Left ventricle myocardium inferior (tissue), 1 donor: ENCODE measurements at places on chromosomes 16 and 17. TPM values are rescaled to one million over a fixed set of nuclear protein-coding genes. Genes with fewer than 3 reads are reported as not detected.

The MRPL10 gene
- 60.5 TPM for total RNA-seq

The KRTAP9-8 gene
- total RNA-seq = not detected

The ABCA10 gene
- 4.2 TPM for total RNA-seq

- H3K27ac ChIP-seq = no peak overlapping the region
- H3K4me1 ChIP-seq = peaks cover 39% of the 10 kb centered on the region
- H3K27me3 ChIP-seq = no peaks in the 10 kb centered on the region
- no peaks in the 10 kb centered on the region for H3K36me3 ChIP-seq
- no peak overlapping the region for H3K4me3 ChIP-seq
- DNase-seq = no peak
These were observed 9.7 kb downstream of the RMI2 start for GRCh38 chr16:11354733-11355574.

- no peaks in the 10 kb centered on the region for H3K27me3 ChIP-seq
- H3K27ac ChIP-seq = no peak overlapping the region
- H3K36me3 ChIP-seq = no peaks in the 10 kb centered on the region
- H3K4me1 ChIP-seq = peaks cover 12% of the 10 kb centered on the region
- DNase-seq = no peak
- no peak overlapping the region for H3K4me3 ChIP-seq
These were observed 1275.1 kb upstream of the CDH8 start for GRCh38 chr16:63311313-63311712.

The TBC1D3K gene
- not detected for total RNA-seq

- no peak overlapping the region for H3K27ac ChIP-seq
- H3K27me3 ChIP-seq = no peaks in the 10 kb centered on the region
- H3K4me1 ChIP-seq = no peaks in the 10 kb centered on the region
- no peak overlapping the region for H3K4me3 ChIP-seq
- H3K36me3 ChIP-seq = no peaks in the 10 kb centered on the region
- no peak for DNase-seq
These were observed 262.3 kb downstream of the STX8 start for GRCh38 chr17:9313346-9313745.

The CACNG1 gene
- total RNA-seq = not detected

DNA sequence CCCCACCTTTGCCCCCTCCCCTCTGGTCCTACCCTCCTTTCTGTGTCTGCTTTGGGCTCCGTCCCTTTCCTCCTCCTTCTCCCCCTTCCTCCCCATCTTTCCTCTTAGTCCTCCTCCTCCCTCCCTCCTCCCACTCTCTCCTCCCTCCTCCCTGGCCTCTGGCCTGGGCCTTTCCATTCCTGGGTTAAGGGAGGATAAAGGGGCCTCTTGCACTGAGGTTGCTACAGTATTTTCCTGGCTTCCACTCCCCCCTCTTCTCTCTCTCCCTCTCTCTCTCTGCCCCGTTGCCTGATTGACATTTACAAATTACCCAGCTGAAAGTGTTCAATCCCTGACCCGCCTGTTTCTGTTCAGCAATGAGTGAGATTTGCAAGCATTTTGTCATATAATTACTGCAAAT, 44.0 kb downstream of the MRM1 start:
- no peak for DNase-seq
- no peaks in the 10 kb centered on the region for H3K36me3 ChIP-seq
- H3K27me3 ChIP-seq = peaks cover 97% of the 10 kb centered on the region
- H3K4me3 ChIP-seq = no peak overlapping the region
- H3K27ac ChIP-seq = no peak overlapping the region
- peaks cover 15% of the 10 kb centered on the region for H3K4me1 ChIP-seq

DNA sequence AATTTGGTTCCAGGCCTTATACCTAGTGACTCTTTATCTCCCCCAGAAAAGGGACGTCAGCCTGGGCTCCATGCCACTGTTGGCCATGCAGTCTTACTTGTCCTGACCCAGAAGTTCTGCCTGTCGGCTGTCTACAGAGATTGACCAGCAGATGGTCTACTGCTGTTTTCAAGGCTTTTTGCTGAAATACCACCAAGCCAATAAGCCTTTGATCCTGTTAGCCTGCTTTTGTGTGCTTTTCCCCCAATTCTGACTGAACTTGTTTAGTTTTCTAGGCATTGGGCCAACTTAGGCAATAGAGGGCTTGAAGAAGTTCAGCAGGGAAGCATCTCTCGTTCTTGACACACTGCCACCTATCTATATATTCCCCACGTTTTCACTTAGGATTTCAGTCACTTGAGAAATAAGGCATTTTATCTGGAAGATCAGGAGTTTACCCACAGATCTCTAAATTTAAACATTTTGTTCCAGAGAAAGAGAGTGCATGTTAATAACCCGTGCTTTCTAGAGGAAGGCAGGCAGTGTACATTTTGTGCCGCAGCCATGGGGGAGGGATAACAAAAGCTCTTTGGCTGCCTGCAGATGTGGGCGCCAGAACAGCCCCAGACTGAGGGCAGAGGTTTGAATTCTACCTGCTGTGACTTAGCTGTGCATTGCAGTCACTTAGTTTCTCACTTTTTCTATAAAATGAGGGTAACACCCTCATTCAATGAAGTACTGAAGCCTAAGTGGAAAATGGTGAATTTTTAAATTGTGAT, 12.3 kb upstream of the CARMIL2 start:
- H3K4me1 ChIP-seq = peaks cover 11% of the 10 kb centered on the region
- H3K27ac ChIP-seq = peak overlapping the region; percentile 13
- H3K27me3 ChIP-seq = no peaks in the 10 kb centered on the region
- H3K4me3 ChIP-seq = no peak overlapping the region

DNA sequence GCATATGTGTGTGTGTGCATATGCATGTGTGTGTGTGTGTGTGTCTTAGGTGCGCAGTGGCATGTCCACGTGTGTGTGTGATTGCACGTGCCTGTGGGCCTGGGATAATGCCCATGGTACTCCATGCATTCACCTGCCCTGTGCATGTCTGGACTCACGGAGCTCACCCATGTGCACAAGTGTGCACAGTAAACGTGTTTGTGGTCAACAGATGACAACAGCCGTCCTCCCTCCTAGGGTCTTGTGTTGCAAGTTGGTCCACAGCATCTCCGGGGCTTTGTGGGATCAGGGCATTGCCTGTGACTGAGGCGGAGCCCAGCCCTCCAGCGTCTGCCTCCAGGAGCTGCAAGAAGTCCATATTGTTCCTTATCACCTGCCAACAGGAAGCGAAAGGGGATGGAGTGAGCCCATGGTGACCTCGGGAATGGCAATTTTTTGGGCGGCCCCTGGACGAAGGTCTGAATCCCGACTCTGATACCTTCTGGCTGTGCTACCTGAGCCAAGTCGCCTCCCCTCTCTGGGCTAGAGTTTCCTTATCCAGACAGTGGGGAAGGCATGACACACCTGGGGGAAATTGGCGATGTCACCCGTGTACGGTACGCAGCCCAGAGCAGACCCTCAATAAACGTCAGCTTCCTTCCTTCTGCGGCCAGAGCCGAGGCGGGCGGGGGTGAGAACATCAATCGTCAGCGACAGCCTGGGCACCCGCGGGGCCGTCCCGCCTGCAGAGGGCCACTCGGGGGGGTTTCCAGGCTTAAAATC, 47.6 kb downstream of the IL21R start:
- H3K27me3 ChIP-seq = peaks cover 75% of the 10 kb centered on the region
- peaks cover 8% of the 10 kb centered on the region for H3K4me1 ChIP-seq
- H3K36me3 ChIP-seq = no peaks in the 10 kb centered on the region
- no peak overlapping the region for H3K4me3 ChIP-seq

DNA sequence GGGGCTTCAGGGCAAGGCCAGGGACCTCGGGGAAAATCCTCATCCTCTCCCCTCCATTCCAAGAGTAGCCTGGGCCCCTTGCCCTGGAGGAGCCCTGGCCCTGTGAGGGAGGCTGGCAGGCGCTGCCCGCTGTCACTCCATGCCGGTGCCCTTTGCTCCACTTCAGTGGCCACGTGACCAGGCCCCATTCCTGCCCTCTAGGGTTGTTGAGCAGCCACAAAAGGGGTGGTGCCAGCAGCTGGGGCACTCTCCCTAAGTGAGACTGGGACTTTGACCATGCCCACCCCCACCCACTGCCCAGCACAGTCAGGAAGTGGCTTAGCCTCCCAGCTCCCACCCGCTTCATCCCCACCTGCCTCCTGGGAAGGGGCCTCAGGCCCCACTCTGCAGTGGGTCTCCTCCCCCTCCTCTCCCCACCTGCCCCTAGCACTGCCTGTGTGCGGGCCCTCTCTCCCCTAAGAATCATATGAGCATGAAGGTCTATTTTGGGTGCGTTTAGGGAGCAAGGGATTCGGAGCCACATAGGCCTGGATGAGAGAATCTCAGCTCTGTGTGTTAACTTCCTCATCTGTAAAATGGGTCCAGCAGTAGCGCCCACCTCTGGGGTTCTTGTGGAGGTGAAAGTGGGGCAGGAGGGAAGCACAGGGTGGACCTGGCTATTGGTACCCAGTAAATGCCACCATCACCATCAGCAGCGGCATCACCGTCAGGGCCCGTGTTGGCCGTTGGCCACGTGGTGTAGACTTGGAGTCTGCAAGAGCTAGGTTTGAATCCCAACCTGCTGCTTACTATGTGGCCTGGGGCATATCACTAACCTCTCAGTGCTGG, 7.2 kb downstream of the PDK2 start:
- H3K4me3 ChIP-seq = peak overlapping the region; percentile 55
- H3K4me1 ChIP-seq = peaks cover 59% of the 10 kb centered on the region
- H3K36me3 ChIP-seq = peaks cover 67% of the 10 kb centered on the region
- H3K27ac ChIP-seq = peak overlapping the region; percentile 97
- peak; percentile 82 for DNase-seq

DNA sequence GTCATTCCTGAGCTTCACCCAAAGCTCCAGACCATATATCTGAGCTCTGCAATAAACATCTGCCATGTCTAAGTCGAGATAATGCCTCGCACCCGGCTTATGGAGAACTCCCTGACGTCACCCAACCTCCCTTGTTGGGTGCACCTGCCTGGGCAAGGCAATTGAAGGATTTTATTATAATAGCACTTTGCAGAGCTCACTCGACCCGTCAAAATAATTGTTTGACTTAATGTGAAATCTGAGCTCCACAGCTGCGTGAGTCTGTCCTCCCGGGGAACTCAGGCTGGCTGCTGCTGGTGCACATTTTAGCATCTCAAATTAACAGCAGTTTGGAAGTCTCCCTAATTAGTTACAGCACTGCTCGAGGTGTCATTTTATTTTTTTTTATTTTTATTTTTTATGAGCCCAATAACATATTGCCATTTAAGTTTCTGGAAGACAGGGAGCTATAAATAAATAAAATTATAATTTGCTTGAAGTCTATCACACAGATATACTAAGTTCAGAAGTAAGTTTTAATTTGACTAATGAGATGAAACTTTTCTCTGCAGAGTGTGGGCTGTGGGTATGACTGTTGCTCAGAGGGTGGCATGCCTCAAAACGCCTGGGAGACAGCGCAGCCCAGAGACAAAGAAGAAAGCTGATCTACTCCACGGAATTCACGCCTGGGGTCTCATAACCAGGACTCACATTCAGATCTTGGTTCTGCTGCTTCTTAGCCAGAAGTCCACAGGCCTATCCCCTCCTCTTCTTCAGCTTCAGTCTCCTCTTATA, 401.4 kb upstream of the C16orf82 start:
- no peak for DNase-seq
- no peaks in the 10 kb centered on the region for H3K36me3 ChIP-seq
- peaks cover 36% of the 10 kb centered on the region for H3K27me3 ChIP-seq
- H3K4me1 ChIP-seq = no peaks in the 10 kb centered on the region

The MMP15 gene
- total RNA-seq = 64.1 TPM

- H3K36me3 ChIP-seq = no peaks in the 10 kb centered on the region
- no peaks in the 10 kb centered on the region for H3K27me3 ChIP-seq
- peak overlapping the region; percentile 81 for H3K27ac ChIP-seq
- H3K4me3 ChIP-seq = no peak overlapping the region
These were observed 122.0 kb downstream of the COPRS start for GRCh38 chr17:31736855-31737625.

DNA sequence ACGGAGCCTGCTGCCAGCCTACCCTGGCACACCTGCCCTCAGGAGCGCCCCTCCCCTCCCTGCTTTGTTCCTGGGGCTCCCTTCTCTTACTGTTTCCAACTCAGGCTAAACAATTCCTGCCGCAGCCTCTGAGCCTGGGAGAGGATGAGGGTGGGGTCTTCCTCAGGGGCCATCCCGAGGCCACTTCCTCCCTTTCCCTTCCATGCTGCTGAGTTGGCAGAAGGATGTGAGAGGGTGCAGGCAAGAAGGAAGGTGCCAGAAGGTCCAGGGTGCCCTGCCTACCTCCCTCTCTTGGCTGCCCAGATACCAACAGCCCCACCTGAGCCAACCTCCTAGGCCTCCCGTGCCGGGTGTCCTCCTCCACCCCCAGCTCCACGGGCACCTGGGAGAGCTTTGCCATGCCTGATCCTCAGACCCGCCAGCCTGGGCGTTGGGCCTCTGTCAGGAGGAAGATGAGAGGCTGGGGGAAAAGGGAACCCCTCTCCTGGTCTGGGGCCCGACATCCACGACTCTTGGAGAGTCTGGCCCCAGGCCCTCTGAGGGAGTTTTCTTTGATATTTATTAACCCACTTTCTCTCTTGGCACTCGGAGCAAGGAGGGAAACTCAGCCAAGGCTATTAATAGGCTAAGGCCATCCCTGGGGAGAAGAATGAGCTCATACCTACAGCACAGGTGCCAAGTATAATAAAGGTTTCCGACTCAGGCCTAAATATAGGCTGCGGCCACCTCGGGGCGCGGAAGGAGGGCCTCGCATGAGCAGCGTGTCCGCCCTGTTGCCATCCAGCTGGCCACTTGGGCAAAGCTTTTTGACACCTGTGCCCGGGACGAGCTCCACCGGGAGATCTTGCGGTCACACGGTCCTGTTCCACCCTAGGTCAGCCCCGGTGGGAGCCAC, 232.0 kb downstream of the ENGASE start:
- H3K27me3 ChIP-seq = peaks cover 22% of the 10 kb centered on the region
- no peaks in the 10 kb centered on the region for H3K36me3 ChIP-seq
- peak; percentile 37 for DNase-seq
- H3K27ac ChIP-seq = peak overlapping the region; percentile 85

DNA sequence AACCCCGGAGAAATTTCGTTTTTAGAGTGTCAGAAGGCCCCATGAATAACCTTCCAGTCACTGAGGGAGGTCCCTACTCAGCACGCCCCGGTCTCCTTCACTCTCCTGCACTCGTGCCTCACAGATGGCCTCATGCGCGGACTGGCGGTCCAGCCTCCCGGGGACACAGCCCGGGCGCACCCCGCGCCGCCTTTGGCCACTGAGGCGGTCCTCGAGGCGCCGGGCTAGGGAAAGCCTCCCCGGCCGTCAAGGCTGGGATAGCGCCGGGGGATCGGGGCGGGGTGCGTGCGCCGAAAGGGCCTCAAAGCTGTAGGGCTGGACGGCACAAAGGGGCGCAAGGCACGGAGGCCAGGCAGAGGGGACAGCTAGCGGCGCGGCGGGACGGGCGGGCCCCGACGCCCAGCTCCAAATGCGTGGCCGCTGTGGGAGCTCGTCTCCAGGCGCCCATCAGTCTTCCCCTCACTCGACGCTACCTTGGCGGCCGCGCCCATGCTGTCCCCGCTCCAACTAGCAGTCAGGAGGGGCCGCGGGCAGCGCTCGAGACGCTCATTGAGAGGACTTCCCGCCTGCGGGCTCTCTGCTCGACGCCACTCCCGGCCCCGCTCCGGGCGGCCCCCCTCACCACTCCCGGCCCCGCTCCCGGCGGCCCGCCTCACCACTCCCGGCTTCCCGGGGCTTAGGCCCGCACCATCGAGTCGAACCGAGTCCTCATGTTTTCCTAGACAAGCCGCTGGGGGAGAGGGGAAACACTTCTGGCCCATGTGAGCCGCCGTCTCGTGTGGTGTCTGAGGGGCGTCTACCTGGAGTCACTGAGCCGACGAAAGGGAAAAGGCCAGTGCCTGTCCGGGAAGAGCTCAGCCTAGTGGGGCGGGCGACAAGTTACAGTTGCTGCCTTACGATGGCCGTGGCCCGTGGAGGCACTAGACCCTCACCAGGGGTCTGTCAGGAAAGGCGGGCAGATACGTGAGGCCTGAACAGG, at the start of gene USP6:
TSS of gene USP6 (plus strand) at position 360 of the 979 bp plus-strand sequence. CDS start 14,336 bp downstream, outside the sequence.
- no peak for DNase-seq
- peaks cover 19% of the 10 kb centered on the region for H3K4me1 ChIP-seq
- no peak within 1 kb of the TSS for H3K27ac ChIP-seq

GRCh38 chr17:69428252-69428980, 13.9 kb downstream of the MAP2K6 start:
- no peak overlapping the region for H3K27ac ChIP-seq
- peaks cover 3% of the 10 kb centered on the region for H3K4me1 ChIP-seq
- H3K36me3 ChIP-seq = no peaks in the 10 kb centered on the region
